ENCODE measurements at places on chromosomes 7 and 10. TPM values are rescaled to one million over a fixed set of nuclear protein-coding genes. Genes with fewer than 3 reads are reported as not detected.
A peak's percentile ranks its signal among the peaks of the same experiment; 100 is the strongest.

ABCC2 gene
- total RNA-seq: 0.69 TPM

SUN3 gene
- total RNA-seq: not detected

SFMBT2 gene
- total RNA-seq: 3.9 TPM

ACSM6 gene
- not detected for total RNA-seq

PPP1R17 gene
- not detected for total RNA-seq

FRAT1 gene
- 7.2 TPM for total RNA-seq

PRF1 gene
- 2.5 TPM for total RNA-seq

RPEL1 gene
- not detected for total RNA-seq

CNTNAP2 gene
- total RNA-seq: 4.2 TPM

SPDYE9 gene
- total RNA-seq: not detected

MYO1G gene
- 6.9 TPM for total RNA-seq

DOCK1 gene
- 103 TPM for total RNA-seq

DNA sequence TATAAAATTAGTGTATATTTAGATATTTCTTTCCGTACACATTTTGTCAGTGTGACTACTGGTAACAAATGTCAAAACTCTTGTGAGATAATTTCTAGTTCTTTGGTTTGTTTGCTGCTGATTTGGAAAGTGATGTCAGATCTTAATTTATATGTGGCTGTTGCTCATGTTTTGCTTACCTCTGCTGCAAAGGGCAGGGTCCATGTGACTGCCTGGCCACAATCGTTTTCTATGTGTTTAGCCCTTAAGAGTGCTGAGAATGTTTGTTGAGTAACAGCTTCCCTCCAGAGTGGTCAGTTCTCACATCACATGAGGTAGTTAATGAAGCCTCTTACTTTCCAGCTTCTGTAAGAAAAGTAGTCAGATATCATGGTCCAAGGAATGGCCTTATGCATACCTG is 4.2 kb downstream of the NRBF2 start:
- DNase-seq: no peak

GRCh38 chr7:37990337-37990736 is 69.9 kb downstream of the EPDR1 start:
- DNase-seq: no peak

DNA sequence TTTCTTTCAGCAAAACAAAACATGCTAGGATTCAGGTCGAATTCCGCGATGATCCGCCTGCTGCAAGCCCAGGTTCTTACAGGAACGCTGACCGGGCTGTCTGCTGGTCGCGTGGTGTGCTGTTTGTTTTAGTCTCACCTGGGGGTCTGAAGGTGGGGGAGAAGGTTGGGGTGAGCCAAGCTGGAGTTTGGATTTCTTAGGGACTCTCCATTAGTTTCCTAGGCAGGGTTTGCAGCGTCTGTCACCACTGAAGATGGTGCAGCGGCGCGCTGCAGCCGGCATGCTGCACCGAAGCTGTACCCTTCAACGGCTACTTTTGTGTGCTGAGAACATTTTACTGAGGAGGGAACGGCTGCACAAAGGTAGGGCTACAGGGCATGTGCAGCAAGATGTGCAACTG is 48.7 kb downstream of the GCC1 start:
- DNase-seq: no peak

DNA sequence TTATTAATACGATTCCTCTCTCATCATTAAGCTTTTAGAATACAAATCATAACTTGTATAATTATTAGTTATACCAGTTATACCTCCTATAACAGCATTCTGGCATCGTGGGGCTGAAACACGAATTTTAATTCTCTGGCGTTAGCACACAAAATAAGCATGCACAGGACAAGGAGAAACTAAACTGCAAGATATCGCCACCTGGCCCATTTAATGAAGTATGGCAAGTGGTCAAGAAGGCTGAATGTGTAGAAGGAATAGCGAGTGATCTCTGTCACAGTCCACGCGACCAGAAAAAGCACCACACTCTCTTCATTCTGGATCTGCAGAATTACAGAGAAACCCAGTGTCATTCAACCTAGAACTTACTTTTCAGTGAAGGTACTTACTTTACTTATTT is 18.1 kb downstream of the HACD1 start:
- DNase-seq: no peak

- no peak for DNase-seq
Measured at GRCh38 chr7:107703872-107704271, 40.1 kb upstream of the CBLL1 start.

DNA sequence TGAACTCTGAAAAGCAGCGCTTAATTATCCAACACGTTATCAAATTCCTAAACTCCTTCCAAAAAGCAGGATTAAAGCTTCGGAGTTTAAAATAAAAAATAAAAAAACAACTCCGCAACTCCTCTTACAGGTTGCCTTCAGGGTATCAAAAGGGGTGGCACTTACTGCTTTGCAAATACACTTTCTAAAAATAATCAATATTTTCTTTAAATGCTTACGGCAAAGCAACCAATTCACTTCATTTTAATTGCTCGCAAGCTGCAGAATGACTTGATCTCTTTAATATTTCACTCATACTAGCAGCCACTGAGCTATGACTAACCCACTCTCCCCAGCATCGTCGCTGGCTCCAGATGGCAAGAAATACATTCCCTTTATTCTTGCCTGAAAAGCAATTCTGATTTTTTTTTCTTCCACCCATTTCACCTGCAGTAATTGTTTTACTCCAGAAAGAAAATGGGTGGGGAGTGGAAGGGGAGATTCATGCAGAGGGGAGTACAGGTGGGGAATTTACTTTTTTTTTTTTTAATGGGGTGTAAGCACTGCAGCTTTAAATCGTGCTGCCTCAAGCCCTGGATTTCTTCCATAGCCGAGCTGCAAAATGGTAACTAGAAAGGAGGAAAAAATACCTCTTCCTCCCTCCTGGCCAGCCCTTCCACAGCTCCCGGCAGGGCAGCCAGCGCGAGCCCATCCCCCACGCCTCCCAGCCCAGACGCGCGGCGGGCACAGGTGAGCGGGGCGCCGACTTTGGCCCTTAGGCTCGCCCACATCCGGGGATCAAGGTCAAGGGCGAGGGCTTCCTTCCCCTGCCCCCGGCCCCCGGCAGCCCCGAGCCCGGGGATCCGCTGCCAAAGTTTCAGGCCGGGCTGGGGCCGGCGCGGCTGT is 54.2 kb upstream of the FHIP2A start:
- peak; percentile 83 for DNase-seq

DNA sequence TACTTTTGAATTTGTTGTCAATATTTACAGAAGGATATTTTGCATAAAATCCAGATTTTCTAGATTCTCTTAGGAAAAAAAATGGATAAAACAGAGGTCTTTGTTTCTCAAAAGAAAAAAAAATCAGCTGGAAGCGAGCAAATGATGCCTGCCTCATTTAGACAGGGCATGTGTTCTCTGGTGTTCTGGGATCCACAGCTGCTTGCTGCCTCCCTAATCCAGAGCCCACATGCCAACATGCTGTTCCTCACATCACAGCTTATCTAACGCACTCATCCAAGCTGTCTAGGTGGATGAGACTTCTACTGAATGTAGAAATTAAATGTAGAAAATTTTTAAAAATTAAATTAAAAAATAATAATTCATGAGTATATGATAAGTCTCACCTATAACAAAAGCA is 630.1 kb downstream of the SORCS1 start:
- DNase-seq: no peak

DNA sequence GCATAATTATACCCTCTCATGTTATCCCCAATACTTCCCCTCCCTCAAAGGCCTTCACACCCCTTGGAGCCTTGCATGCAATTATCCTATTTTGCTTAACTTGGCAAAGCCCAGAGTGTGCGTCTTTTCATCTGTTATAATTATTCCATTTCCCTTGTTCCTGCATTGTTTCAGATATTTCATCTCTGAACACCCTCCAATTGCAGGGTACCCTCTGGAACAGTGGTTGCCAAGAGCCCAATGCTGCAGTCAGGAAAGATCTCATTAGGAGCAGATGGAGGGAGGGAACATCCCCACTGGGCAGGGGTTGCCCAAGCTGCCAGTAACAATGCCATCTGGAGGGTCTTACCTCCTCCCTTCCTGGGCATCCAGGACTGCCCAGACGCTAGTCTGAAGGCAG is 18.4 kb upstream of the GOLGA7B start:
- no peak for DNase-seq

- DNase-seq: no peak
Measured at GRCh38 chr7:135388616-135389015, 121.3 kb downstream of the CNOT4 start.

DNA sequence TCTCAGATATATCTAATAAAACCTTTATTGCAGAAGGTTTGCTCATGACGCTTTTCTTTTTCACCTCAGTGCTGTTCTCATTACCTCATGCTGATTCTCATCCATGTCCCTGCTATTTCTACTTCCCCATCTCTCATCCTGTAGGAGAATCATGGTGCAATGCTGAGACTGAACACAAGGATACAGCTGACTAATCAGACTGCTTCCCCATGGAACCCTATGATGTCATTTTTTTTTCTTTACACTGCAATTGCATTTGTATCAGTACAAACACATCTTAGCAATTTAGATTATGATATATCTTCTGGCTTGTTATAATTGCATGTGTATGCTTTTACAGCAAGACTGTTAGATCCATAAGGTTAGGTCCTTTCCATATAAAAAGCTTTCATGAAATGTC is 93.7 kb downstream of the SEMA3A start:
- DNase-seq: no peak

DNA sequence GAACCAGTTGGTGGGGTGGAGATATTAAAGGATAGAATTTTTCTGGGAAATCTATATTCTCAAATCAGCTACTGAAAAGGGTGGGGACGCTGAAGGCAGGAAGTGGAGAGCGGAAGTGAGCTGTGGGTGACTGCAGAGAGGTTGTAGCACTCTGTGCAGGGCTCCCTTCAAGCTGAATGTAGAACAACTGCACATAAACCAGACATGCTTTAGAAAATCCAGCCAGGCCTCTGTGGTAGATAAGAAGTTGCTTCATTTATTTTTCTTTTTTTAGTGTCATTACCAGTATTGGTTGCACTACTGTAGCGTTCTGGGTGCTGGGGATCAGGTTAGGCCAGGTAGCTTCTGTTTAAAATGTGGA is 127.8 kb downstream of the CELF2 start:
- peak; percentile 45 for DNase-seq

DNA sequence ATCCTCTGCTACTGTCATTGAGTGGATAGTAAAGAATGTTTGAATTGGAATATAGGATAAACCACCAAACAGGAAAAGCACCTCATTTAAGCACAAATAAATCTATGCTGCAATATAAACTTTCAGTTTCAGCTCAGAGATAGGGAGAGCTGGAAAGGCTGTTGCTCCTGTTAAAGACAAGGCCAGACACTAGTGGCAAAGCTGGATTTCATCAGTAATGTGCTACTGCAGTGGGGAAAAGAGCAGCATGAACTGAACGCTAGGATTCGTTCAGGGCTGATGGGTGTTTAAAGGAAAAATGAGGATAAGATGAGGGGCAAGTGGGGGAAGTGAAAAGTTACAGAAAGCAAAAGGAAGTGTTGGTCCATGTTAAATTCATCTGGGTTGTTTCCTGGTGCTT is 775.4 kb upstream of the COBL start:
- DNase-seq: no peak

GRCh38 chr7:22860337-22860736 is 37.7 kb upstream of the TOMM7 start:
- no peak for DNase-seq

DNA sequence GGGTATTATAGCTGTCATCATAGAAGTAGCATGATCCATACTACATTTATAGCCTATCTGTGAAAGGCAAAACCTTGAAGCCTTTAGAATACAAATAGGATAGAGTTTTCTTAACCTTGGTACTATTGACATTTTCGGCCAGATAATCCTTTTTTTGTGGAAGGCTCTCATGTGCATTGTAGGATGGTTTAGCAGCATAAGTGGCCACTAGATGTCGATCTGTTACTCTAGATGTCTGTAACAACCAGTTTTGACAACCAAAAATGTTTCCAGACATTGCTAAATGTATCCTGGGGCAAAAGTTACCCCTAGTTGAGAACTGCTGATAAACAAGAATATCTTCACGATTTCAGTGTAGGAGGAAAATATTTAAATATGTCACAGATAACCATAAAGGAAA is 319.4 kb upstream of the GALNT17 start:
- no peak for DNase-seq

DNA sequence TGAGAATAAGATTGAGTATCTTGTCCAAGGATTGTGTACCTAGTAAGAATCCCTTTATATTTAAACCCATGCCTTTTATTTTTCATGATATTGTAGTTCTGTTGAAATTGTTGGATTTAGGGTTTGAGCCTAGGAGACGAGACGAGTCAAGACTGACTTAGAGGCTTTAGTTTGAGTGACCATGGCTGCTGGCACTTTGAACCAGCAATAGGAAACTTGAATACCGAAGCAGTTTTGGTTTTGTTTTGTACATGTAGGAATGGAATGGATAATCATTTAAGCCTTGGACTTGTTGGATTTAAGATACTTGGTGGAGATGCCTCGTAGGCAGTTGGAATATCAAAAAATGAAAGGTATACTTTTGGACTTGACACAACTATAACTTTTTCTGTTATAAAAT is 229.0 kb downstream of the BICC1 start:
- DNase-seq: no peak

- peak; percentile 87 for DNase-seq
Measured at GRCh38 chr7:16989811-16990413, 108.1 kb upstream of the AGR3 start.

DNA sequence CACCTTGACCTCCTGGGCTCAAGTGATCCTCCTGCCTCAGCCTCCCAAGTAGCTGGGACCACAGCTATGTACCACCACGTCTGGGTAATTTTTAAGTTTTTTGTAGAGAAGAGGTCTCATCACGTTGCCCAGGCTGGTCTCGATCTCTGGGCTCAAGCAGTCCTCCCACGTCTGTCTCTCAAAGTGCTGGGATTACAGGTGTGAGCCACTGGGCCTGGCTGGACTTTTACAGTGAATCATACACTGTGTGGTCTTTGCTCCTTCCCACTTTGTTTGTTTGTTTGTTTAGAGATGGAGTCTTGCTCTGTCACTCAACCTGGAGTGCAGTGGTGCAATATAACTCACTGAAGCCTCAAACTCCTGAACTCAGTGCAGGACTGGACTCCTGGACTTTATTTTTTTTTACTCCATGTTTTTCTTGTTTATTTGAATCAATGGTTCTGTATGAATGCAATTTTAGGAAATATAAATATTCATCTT is 12.5 kb downstream of the PPIA start:
- DNase-seq: no peak

DNA sequence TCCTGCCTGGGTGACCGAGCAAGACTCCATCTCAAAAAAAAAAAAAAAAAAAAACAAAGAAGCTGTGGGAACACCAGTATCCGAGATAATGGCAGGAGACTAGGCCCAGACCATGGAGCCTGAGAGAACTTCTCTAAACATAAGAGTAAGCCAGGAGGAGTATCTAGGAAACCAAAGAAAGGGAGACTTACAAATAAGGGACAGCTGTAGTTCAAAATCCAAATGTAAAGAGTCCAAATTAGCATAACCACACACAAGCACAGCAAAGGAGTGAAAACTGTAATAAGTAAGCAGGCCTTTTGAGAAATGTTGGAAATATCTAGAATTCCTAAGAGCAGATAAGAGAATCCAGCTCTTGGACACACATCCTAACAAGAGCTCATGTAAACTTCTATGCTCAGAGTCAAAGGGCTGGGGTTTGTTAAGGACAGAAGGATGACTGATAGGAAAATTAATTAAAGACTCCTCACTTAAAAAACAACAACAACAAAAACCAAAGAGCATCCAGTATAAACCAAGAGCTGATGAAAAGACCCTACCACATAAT is 15.8 kb downstream of the ZNF25 start:
- no peak for DNase-seq

- no peak for DNase-seq
Measured at GRCh38 chr7:41478187-41478586, 224.7 kb downstream of the INHBA start.

GRCh38 chr7:136976504-136977251 is 108.2 kb downstream of the CHRM2 start:
- no peak for DNase-seq

All from mucosa of descending colon (tissue), 3 donors.